ENCODE measurements at places on chromosomes 1 and 21.

- DNase-seq: no peak
Observed at GRCh38 chr21:45213392-45213791, 74.3 kb downstream of the POFUT2 start.

DNA sequence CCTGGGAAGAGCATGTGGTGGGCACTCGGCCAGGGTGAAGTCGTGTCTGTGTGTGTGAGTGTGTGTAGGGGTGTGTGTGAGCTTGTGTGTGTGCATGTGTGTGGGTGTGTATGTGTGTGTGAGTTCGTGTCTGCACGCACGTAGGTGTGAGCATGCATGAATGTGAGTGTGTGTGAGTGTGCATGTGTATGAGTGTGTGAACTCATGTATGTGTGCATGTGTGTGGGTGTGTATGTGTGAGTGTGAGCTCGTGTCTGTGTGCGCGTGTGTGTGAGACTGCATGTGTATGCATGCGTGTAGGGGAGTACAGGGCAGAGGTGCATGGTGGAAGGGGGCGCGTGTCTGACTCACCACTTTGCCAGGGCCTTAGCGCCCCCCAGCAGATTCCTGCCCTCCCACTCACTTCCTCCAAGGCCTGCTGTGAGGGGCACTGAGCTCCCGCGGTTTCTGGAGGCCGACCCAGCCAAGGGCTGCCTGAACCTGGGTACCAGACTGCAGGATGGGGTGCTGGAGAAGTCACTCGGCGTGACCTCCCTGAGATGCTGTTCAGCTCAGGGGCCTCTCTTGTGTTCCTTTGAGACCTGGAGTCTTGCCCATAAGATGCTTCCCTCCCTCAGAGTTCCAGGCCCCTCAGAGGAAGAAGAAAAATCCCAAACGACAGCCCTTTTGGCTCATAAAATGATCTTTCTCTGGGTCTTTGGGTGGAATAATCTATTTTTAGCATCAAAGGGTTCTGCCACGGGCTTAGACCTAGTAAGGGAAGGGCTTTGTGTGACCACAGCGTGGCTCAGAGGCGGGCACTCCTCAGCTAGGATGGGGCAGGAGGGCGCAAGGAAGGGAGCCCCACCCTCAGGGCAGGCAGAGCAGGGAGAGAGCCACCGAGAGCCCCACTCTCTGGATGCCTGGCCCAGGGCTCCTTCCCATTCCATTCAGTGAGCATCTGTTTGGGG lies 41.1 kb upstream of the RUNX3 start:
- DNase-seq: no peak

DNA sequence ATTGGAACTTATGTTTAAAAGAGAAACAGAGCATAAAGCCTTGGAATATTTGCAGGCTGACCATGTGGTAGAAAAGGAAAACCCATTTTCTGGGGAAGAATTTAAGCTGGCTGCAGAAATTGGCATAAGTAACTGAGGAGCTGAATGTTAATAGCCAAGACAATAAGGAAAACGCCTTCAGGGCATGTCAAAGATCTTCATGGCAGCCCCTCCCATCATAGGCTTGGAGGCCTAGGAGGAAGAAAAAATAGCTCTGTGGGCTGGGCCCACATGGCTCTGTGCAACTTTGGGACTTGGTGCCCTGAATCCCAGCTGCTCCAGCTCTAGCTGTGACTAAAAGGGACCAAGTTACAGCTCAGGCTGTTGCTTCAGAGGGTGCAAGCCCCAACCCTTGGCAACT lies 51.5 kb downstream of the CTH start:
- no peak for DNase-seq

DNA sequence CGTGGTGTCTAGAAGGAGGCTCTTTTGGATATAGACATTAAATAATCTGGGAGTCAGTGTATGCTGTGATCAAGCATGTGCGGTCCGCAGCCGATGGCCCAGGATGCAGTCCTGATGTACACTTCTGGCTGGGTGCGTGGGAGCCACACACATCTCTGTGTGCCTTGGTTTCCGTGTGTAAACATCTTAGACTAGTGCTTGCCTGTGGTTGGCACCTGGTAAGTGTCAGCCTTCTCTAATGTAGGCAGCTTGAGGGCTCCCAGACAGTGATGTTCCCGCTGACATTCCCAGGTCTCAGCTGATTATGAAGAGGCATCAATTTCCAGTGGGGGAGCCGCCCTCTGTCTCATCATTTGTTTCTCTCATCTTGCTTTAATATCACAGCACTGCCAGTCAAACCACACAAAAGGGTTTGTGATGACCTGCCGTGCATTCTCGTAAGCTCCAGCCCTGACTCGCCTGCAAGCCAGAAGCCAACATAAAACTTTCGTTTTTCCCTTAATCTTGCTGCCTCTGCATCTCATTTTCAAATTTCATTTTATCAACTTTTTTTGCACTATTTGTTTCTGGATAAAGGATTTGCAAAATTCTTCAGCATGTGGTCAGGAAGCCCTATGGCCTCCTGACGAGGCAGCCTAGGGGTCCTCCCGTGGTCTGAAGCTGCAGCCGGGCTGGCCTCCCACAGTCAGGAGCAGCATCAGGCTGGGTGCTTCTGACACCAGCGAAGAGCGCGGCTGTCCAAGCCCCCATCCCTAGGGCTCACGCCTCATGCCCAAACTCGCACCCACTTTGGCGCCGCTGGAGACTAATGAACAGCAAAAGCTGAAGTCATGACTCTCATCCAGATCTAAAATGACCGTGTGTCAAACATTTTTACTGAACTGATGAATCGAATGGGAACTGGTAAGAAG lies 28.1 kb downstream of the PDE9A start:
- no peak for DNase-seq

GRCh38 chr21:42164064-42164789 lies 54.7 kb upstream of the ABCG1 start:
- DNase-seq: no peak

Measured in stromal cell of bone marrow (primary cell).